Stimulated activated CD4-positive, alpha-beta T cell treated with anti-CD3 and anti-CD28 coated beads, Interleukin-12 subunit alpha, Interleukin-12 subunit beta, amount 100 ng/mL, for 24 hours (primary cell): ENCODE measurements at places on chromosomes 13 and 19.

GRCh38 chr13:46609726-46610125, 56.8 kb downstream of the LRCH1 start:
- DNase-seq, result no peak

- no peak for DNase-seq
These were observed 39.3 kb upstream of the KL start for GRCh38 chr13:32976912-32977311.

DNA sequence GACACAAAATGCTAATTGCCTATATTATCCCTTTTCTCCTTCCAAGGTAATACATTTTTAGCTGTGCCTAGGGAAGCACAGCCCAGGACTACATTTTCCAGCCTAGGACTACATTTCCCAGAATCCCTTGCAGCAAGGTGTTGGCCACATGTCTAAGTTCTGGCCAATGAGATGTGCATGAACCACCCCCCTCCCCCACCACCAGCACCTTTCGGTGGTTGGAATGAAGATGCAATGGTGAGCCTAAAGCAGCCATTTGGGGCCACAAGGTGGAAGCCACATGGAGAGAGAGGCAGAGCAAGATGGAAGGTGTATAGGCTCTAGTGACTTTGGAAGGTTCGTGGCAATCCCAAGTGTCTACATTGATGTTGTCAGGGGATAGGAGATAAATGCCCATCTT, 16.2 kb downstream of the UNC13A start:
- no peak for DNase-seq

GRCh38 chr13:99626461-99627082, 125.3 kb downstream of the TM9SF2 start:
- no peak for DNase-seq

DNA sequence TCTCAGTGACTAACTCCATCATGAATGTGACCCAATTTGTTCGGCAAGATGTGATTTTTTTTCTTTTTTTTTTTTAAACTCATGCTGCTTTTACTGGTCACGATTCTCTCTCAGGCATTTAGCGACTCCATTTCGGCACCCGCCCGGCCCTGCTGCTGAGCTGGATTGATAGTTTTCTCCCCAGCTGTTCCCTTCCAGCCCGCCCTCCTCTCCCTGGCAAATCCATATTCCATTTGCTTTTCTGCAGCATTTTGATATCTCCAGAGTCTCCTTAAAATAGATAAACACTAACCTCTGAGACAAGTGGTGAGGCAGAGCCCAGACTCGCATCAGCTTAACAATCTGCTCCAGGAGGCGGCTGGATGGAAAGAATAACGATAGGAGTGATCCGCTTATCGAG, 55.5 kb upstream of the KATNAL1 start:
- no peak for DNase-seq

DNA sequence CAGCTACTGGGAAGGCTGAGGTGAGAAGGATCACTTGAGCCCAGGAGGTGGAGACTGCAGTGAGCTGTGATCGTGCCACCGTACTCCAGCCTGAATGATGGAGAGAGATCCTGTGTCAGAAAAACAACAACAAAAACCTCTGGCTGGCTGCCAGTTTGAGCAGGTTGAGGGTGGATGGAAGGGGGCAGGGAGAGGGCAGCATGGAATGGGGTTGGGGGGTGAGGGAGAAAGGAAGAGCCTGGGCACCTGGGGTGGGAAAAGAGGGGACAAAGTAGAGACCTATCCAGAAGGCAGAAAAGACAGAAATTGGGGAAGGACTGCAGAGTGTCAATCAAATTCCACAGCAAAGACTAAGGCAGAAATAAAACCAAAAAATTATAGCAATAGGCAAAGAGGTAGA, 4.7 kb downstream of the SLC1A5 start:
- DNase-seq, result no peak

- no peak for DNase-seq
These were observed 386.0 kb upstream of the ATXN8OS start for GRCh38 chr13:69721631-69722030.
